ENCODE measurements at places on chromosomes 11 and 22.
A peak's percentile ranks its signal among the peaks of the same experiment; 100 is the strongest.

DNA sequence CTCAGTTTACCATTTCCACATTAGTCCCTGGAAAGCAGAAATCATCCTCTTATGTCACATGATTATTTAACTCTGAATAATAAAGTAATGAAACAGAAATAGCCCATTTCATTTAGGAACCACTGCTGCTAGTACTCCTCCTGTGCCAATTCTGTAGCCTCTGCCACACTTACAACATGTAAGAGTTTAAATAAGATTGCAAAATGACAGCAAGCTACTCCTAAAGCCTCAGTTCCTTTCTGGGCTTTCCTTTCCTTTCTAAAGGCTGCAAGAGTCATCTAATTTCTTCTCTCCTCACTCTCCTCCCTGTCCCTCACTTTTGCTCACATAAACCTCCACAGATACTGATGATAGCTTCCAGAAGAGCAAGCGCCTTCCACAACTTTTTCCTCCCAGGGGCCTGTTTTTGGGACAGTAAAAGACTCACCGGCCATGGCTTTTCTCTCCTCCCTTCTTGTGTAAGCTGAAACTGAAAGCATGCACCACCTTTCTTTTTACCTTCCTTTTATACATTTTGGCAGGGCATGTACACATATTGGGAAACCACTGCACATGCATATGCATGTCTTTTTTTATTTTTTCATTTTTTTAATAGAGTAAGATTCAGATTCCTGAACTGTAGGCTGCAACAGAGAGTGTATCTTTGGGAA, 38.5 kb downstream of the CARD18 start:
- DNase-seq: no peak

GRCh38 chr11:81007046-81007445, 1566.2 kb upstream of the TENM4 start:
- no peak for DNase-seq

- peak; percentile 78 for DNase-seq
Measured at GRCh38 chr22:21652010-21652546, 10.0 kb downstream of the SDF2L1 start.

DNA sequence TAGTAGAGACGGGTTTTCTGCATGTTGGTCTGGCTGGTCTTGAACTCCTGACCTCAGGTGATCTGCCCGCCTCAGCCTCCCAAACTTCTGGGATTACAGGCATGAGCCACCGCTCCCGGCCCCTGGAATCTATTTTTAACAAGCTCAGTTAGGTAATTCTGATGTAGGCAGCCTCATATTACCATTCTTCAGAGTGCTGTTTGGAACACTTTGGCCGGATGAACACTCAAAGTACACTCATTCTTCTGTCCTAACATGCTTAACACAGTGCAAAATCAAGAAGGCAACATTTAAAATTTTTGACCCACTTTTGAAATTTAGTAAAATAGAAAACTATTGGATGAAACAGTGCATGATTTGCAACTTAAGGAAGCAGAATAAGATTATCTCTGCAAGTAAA, 586.7 kb upstream of the CHORDC1 start:
- no peak for DNase-seq

- no peak for DNase-seq
Measured at GRCh38 chr11:119771172-119771770, 42.3 kb upstream of the NECTIN1 start.

- DNase-seq: no peak
Measured at GRCh38 chr22:47300698-47301405, 538.4 kb downstream of the TBC1D22A start.

DNA sequence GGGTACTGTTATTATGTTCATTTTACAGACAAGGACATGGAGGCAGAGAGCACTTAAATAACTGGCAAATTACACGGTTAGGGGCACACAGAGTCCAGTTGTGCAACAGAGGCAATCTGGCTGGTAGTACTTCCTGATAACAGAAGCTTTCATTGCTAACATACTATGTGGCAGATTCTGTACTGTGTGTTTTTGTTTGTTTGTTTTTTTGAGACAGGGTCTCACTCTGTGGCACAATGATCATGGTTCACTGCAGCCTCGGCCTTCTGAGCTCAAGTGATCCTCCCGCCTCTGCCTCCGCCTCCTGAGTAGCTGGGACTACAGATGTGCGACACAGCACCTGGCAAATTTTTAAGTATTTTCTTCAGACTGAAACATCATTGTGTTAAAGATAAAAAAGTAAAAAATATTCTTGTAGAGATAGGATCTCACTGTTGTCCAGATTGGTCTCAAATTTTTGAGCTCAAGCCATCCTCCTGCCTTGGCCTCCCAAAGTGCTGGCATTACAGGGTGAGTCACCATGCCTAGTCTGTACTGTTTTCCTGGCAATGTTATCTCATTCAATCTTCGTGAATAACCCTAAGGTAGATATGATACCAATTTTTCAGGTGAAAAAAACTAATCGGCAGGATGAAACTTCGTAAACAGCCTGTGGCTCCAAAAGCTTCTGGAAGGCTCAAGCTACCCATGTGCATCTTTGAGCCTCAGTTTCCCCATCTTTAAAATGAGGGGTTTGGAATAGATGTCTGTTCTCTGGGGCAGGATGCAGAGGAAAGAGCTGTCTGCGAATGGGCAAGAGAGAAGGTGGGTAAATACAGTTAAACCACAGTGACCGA, 921 bp upstream of the NUCB2 start:
- DNase-seq: no peak

GRCh38 chr22:22071455-22071854, 88.9 kb upstream of the TOP3B start:
- DNase-seq: no peak

GRCh38 chr11:32420937-32421901, 14.1 kb downstream of the WT1 start:
- DNase-seq: no peak

DNA sequence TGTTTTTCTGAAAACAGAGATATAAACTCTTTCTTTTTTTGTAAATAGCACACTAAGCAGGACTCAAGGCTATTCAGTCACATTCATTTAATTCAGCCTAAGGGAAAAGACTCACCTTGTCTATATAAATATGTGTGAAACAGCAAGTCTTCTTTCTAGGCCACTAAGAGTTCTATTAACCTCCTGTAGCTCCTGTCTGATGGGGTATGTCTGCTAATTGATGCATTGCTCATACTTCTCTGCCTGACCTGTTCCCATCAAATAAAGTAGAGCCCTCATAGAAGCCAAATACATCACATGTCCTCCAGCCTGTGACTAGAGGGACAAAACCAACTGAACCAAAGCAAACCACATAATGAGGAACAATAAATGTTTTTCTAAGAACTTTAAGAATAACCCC, 68.2 kb downstream of the MSANTD4 start:
- DNase-seq: no peak

DNA sequence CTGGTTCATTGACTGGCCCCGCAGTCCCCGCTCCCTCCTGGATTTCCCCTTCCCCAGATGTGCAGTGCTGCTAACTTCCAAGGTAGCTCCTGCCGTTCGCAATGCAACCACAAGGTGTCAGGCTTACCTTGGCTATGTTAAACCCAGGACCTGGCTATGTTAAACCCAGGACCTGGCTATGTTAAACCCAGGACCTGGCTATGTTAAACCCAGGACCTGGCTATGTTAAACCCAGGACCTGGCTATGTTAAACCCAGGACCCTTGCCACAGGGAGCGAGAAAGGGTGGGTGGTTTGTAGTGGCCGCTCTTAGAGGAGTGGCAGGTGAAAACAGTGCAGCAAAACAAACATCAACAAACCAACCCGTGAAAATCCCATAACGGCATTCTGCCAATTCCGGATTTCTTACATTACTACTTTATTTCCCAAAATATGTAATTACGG, 2.9 kb upstream of the ADAMTS8 start:
- DNase-seq: peak; percentile 65

- peak; percentile 53 for DNase-seq
Measured at GRCh38 chr11:267491-267994, 10.7 kb upstream of the NLRP6 start.

- DNase-seq: no peak
Measured at GRCh38 chr11:116101902-116102301, 597.7 kb upstream of the CADM1 start.

GRCh38 chr11:10002221-10002620, 291.8 kb downstream of the SBF2 start:
- DNase-seq: no peak

DNA sequence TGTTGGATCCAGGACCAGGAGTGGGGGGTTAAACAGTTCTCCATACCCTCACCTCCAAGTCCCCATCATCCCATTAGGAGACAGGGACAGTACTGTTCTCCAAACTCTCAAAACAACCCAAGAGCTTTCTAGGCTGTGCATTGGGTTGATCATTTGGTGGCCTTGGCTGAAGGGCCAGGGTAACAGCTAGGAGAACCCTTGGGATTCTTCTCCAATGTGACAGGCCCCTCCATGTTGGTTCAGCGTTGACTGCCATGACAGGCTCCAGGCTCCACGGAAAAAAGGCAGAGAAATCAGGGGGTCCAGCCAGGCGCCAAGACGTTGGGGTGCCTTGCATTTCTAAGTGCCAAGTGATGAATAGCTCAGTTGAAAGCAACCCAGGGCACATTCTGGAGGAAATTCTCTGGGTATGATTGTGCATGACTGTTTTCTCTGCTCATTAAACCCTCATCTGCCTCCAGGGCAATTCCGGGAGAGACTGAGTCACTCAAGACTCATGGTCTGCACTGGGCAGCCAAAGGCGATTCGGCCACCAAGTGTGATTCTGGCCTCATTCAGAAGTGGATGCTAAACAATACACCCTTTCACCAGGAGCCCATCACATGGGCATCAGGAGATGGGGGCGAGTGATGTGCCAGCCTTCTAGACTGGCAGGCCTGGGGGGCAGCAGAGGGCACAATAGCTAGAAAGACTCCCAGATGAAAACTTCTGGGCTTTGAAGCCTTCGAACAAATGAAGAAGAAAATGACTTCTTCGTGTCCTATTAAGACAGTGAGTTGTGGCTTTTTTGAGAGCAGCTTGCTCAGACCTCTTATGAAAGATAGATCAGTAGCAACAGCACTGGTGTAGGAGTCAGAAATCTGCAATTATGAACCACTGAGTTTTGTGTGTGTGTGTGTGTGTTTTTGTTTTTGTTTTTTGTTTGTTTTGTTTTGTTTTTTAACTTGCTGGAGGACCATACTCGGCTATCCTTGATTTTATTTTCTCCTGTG, 27.7 kb downstream of the CD44 start:
- no peak for DNase-seq

- no peak for DNase-seq
Measured at GRCh38 chr11:27933992-27934829, 173.7 kb downstream of the KIF18A start.

DNA sequence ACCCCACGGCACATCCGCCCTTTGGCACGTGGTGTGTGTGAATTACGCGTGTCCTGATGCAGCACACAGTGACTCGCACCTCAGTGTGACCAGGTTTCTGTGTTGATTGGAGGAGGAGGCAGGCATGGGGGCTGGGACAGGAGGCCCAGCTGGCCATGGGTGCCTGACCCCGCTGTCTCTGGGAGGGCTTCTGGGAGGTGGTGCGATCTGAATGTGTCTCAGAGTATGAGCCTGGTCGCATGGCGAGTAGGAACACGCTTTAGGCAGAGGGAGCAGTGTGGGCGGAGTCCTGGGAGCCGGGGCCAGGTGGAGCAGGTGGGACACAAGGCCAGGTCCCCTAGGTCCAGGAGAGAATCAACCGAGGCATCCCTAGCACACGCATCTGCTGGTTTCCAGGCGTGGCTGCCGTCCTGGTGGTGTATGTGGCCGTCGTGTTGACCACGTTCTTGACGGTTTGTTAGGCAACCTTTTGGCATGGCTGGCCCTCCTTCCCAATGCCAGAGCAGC, 5.7 kb downstream of the GRAMD4 start:
- no peak for DNase-seq

GRCh38 chr22:23313791-23314567, 133.7 kb downstream of the BCR start:
- no peak for DNase-seq

- no peak for DNase-seq
Measured at GRCh38 chr22:45892681-45893461, 84.1 kb downstream of the WNT7B start.

DNA sequence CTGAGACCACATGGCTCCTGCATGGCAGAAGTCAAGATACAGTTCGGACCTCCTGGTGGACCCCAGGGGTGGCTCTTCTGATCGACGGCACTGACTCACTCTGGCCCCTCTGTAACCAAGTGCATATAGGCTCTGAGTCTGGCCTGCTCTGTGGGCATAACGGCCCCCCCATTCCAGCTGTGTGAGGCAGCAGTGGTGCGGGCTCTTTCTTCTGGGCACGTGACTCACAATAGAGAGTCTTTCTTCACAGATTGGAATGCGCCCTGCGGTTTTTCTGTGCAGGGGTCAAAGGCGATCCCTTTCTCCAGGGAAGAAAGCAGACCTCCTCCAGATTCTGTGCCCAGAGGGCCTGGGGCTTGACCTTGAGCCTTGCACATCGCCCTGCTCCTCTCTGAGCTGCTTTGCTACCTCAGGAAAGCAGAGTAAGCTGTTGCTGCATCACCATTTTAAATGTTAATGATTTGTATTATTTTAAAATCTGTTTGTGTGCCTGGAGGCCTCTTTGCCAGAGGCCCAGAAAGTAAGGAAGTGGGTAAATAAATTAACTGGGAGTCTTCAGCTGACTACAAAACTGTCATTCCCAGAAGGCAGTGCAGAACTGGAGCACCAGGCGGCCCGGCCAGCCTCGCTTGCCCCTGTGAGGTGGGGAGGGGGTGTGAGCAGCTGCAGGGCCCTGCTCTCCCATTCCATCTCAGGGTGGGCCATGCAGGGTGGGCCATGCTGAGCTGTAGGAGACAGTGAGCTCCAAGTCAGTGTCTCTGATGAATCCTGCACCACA, 199.0 kb downstream of the GRIK4 start:
- no peak for DNase-seq

- no peak for DNase-seq
Measured at GRCh38 chr11:12207384-12208150, 97.2 kb downstream of the MICAL2 start.

GRCh38 chr11:19430346-19430745, 189.6 kb upstream of the E2F8 start:
- DNase-seq: no peak

GRCh38 chr11:17343907-17344306, 7.7 kb upstream of the NCR3LG1 start:
- DNase-seq: no peak

DNA sequence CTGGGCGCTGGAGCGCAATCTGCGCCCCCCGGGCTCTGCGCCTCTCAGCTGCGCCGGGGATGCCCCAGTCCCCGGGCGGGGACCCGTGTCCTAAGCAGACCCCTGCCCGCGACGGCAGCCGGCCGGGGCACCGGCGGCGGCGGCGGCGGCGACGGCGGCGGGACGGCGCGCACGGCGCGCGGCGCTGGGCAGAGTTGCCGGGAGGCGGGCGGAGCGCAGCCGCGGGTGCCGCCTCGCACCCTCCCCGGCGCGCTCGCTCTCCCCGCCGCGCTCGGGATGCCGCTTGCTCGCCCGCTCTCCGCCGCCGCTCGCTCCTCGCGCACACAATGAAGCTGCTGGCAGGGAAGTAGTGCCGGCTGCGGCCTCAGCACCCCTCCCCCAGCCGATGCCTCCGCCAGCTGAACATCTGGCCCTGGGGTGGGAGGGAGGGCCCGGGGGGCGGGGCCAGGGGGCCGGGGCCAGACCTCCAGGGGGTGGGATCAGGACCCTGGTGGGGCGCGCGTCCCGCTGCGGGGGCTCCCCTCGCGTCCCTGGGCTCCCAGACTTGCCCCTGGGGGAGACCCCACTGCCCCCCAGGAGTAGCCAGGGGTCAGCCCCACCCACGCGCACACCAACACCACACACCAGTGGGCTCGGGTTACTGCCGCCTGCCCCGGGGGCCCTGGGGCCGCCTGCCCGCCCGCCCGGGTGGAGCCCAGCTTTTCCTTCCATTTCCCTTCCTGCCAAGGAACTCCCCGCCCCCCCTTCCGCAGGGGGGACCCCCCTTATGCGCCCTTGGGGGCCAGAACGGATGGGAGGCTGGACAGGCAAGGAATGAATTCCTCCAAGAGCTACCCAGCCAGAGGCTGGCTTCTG, at the start of gene RCOR2:
RCOR2 (minus strand) TSS at position 328 of the 855 bp plus-strand sequence. CDS start 708 bp downstream, outside the sequence.
- peak; percentile 62 for DNase-seq

- no peak for DNase-seq
Measured at GRCh38 chr11:121722431-121723245, 269.9 kb upstream of the SORL1-AS1 start.
